ENCODE measurements at places on chromosomes 7 and 10. TPM values are rescaled to one million over a fixed set of nuclear protein-coding genes. Genes with fewer than 3 reads are reported as not detected.

Gene VWA2
- 0.03 TPM for total RNA-seq

Gene TMEM140
- 1.1 TPM for total RNA-seq

Gene VGF
- 20.1 TPM for total RNA-seq

Gene GRM3
- total RNA-seq = not detected

Gene WDFY4
- 0.07 TPM for total RNA-seq

Gene HPS6
- total RNA-seq = 36.3 TPM

Gene FRMPD2
- total RNA-seq = 0.11 TPM

Gene COBL
- 4.1 TPM for total RNA-seq

Gene OR2A5
- total RNA-seq = not detected

Gene NCF1
- total RNA-seq = 0.18 TPM

Gene UCN3
- not detected for total RNA-seq

Gene ANKIB1
- 17.7 TPM for total RNA-seq

Gene GPR146
- total RNA-seq = 1.9 TPM

Gene SEMA3D
- 0.07 TPM for total RNA-seq

Gene WDR86
- total RNA-seq = 0.20 TPM

Gene PAOX
- total RNA-seq = 2.2 TPM

Gene WBP1L
- total RNA-seq = 26.9 TPM

Gene PRKAR1B
- 29.1 TPM for total RNA-seq

Gene HOXA13
- 1.7 TPM for total RNA-seq

Gene GJD4
- not detected for total RNA-seq

Gene SLC18A3
- total RNA-seq = not detected

Gene ITIH5
- total RNA-seq = 0.05 TPM

Gene CTAGE4
- total RNA-seq = not detected

Gene ACSM6
- not detected for total RNA-seq

Gene OR2A42
- total RNA-seq = not detected

Gene STEAP1B
- total RNA-seq = 0.07 TPM

Gene IFIT1
- total RNA-seq = 5.4 TPM

Gene RSU1
- total RNA-seq = 84.4 TPM

Gene CAV1
- 658 TPM for total RNA-seq

Gene IPMK
- 4.4 TPM for total RNA-seq

Gene SPDYE2
- total RNA-seq = not detected

Gene TCERG1L
- total RNA-seq = not detected

Gene SPAG6
- total RNA-seq = not detected

Gene TMEM236
- total RNA-seq = 0.03 TPM

Gene AKR1C8
- total RNA-seq = not detected

Gene MET
- total RNA-seq = 72.0 TPM

All from A549 treated with AZD2906 at 1 μM for 4 hours (cell line).